ENCODE measurements at places on chromosomes 7 and 10.

- no peak for DNase-seq
Observed at GRCh38 chr7:17236603-17237002, 61.8 kb upstream of the AHR start.

GRCh38 chr10:110335314-110336064 lies 30.8 kb upstream of the SMNDC1 start:
- no peak for DNase-seq

GRCh38 chr10:62851442-62851841 lies 35.3 kb upstream of the EGR2 start:
- no peak for DNase-seq

DNA sequence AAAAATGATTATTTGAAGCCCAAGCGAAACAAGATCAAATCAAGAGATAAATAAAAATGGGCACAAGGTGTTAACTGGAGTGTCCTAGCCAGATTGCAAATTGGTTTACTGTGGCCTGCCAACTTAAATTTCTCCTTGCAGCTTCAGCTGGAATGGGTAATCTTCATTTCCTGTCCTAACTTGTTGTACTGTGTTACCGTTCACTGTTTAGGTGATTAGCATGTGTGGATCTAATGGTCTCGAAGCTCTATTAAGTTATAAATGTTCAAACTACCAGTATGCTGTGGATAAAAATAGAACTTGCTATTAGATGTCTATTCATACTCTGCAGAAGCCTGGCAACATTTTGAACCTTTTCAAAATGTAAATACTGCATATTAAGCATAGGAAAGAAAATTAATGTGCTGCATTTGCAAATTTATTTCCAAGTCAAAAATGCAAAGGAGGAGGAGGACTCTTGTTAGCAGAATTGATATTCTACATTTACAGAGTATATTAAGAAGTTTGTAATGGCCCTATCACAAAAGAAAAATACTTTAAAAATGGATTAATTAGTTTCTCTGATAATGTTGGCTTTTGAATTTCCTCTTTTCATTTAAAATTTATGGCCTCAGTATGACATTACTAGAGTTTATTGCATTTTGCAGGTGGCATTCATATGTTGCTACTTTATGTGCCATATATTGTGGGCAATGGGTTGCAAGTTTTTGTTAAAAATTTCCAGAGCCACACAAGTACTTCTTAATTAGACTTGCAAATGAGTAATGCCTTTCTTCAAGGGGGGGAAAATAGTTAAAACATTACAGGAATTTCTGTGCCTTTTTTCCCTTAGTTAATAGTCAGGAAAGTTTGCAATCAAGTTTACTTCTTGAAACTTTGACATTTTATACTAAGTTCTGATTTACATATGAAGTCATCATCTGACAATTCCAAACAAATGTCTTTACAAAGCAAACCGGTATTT lies 92.1 kb downstream of the CABCOCO1 start:
- DNase-seq: no peak

DNA sequence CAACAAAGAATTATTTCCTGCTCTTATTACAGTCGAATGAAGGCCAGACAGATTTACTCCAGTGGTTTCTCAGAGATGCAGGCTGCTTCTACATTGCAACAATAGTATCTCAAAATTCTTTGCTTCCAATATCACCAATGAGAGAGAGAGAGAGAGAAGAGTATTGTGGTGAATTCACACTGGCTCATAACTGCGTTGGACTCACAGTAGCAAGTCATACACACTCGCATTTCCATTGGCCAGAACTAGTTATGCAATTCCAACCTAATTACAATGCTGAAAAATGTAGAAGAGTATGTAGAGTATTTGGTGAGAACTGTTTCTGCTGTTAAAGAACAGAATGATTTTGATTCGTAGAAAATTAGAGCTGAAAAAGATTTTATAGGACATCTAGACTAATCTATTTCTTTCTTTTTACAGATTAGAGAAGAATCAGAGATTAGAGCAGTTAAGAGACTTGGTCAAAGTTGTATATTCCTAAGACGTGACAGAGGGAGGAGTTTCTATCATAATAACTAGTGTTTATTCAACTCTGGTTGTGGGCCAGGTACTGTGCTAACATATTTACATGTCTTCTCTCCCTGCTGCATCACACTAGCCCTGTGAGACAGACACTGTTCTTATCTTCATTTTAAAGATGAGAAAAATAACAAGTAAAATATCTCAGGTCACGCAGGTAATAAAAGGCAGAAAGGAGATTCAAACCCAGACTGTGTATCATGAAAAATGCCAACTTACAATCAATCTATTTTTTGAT lies 34.6 kb upstream of the PDK4 start:
- DNase-seq: no peak

DNA sequence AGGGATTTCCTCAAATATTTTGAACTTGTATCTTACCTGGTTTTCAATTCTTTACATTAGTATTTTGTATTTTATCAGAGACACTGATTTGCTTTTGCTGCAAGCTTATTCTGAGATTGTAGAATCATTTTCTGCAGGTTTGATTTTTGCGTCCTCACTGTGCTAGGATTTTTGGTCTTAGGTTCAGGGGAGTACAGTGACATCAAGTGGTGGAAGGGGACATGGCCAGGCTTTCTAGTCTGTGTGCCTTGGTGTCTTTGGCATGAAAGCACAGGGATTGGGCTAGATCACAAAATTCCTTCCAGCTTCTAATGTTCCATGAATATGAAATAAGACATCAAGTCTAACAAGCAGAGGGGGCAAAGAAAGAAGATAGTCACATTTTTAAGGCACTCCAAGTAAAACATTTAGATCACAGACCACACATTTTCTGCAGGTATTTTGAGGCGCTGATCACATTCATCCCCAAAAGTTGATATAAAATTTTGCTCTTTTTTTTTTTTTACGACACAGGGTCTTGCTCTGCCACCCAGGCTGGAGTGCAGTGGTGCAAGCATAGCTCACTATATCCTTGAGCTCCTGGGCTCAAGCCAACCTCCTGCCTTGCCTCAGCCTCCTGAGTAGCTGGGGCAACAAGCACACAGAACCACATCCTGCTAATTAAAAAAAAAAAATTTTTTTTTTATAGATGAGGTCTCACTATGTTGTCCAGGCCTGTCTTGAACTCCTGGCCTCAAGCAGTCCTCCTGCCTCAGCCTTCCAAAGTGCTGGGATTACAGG lies 124.4 kb downstream of the PON1 start:
- no peak for DNase-seq

Data from stimulated activated CD4-positive, alpha-beta T cell treated with anti-CD3 and anti-CD28 coated beads, Interleukin-12 subunit alpha, Interleukin-12 subunit beta, amount 100 ng/mL, for 24 hours (primary cell).